ENCODE measurements at places on chromosomes 11 and 22.

- no peak for DNase-seq
Observed at GRCh38 chr11:30631148-30631547, 45.0 kb upstream of the MPPED2 start.

GRCh38 chr11:129163714-129164164, 28.4 kb downstream of the ARHGAP32 start:
- no peak for DNase-seq

DNA sequence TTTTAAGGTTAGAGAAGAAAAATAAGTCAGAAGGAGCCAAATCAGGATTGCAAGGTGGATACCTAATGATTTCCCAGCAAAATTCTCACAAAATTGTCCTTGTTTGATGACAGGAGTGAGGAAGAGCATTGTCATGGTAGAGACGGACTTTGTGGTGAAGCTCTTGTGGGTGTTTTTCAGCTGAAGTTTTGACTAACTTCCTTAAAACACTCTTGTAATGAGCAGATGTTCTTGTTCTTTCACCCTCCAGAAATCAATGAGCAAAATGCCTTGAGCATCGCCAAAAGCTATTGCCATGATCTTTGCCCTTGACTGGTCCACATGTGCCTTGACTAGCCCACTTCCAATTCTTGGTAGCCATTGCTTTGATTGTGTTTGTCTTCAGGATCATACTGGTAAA, 20.0 kb downstream of the CALCB start:
- DNase-seq: no peak

GRCh38 chr11:132519241-132519815, 1013.0 kb downstream of the OPCML start:
- DNase-seq: no peak

DNA sequence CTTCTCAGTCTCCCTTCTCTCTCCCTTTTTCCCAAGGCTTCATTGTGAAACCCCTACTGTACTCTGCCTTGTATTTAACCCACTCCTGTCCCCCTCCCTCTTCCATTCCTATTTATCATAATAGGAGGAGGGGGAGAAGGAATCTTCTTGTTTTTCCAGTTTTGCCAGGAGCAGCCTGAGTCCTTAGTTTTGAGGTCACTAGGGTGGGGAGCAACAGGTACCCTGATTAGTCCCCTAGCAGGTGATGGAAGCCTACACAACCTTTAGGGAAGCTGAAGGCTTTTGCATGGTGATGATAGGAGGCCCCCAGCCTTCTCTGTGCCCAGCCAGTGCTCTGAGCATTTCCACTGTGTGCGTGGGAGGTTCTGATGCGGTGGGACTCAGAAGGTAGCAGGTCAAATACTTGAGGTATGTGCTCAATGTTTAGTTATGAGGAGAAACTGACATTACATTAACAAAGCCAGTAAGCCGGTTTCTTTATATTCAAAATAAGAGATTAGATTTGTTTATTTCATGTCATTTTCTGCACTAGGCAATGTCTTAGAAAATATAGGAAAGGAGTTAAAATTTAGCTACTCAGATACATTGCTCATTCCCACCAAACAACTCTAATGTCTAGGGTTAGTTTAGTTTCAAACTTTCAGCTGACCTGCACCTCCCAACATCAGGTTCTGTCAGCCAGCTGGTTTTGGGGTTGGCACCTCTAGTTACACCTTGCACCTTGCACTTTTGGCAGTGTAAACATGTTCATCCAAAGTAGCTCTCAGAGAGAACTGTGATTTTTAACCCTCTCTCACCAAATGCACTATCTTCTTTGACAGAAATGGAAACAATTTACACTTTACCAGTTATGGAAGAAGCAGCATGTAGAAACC, 26.0 kb downstream of the PARVA start:
- no peak for DNase-seq

DNA sequence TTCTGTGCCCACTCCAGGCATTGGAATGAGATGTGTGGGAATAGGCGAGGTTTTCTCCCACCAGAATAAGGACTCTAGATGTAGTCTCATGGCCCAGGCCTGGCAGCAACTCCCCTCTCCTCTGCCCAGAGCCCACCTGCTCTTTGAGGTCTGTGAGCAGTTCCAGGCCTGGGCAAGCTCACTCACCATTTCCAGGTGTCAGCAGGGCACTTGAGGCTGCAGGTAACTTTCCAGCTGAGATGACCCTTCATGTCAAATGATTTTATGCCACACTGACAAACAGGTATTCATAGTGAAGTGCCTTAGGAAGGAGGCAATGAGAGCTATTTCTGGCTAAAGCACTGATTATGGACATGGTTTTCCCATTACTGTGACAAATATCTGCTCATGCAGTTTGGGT, 123.3 kb upstream of the CCDC90B start:
- DNase-seq: no peak

GRCh38 chr22:44718418-44718817, 16.4 kb downstream of the PRR5 start:
- no peak for DNase-seq

GRCh38 chr11:74014880-74015279, 6.0 kb upstream of the UCP3 start:
- DNase-seq: no peak

- DNase-seq: no peak
Observed at GRCh38 chr11:133955081-133955891, 1.5 kb downstream of the IGSF9B start.

- no peak for DNase-seq
Observed at GRCh38 chr11:118895093-118896039, 11.7 kb downstream of the CXCR5 start.

DNA sequence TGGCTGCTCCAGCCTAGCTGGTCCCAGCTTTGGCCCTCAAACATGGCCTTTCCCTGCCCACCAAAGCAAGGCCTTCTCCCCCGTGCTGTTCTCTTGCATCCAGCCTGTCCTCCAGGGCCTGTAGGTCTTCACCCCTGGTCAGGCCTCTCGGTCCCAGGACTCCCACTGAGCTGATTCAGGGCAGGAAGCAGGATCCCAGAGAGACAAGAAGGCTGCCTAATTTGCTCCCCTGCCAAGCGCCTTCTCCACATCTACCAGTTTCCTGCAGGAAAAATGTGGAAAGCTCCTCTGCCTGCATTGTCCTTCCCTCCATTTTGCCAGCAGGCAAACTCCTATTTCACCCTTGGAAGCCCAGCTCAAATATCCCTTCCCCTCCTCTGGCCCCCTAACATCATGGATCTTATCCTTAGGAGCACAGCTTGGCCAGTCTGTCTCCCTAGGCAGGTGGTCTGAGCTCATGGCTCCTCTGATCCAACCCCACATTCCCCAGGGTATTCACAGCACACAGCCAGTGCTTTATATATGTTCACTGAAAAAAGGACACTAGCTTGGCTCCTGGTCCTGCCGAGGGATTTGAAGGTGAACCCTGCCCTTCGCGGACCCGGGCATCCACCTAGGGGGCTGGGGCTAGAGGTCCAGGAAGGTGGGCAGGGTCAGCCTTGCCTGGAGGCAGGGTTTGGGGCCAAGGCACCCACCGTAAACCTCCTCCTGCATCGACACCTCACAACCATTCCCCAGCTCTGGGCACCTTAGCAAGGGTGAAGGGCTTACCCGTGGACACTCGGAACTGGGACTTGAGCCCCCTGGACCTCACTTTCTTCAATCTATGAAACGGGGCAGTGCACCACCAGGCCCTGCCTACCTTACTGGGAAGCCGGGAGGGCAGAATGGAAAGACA, 968 bp downstream of the RHBDD3 start:
- DNase-seq: no peak

DNA sequence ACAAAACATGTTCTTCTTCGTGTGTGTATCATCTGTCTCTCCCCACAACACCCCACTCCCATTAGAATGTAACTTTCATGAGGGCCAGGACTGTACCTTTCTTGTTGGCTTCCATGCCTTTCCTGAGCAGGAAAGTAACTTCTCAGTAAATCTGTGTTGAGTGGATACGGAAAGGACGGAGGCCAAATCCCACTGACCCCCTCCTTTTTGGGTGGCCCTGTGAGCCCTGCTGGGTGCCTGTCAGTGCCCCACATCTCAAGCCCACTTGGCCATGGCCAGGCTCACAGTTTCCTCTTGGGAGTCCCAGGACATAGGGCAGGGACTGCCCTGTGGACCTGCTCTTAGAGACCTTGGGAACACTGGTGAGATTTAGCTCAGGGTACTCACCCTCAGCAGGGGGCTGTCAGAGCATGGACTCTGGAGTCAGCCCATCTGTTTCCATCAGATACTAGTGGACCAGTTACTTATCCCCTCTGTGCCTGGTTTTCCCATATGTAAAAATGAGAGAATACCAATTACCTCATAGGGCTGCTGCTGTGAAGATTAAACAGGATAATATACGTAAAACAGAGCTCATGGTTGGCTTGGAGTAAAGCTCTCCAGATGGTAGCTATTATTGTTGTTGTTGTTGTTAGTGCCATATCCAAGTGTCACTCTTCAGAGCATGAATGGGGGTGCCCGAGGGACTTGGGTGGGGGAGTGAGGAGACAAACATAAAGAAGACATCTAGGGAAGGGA, 1.0 kb upstream of the C11orf96 start:
- DNase-seq: no peak

- DNase-seq: no peak
Observed at GRCh38 chr11:68961245-68961644, 19.5 kb downstream of the MRGPRD start.

DNA sequence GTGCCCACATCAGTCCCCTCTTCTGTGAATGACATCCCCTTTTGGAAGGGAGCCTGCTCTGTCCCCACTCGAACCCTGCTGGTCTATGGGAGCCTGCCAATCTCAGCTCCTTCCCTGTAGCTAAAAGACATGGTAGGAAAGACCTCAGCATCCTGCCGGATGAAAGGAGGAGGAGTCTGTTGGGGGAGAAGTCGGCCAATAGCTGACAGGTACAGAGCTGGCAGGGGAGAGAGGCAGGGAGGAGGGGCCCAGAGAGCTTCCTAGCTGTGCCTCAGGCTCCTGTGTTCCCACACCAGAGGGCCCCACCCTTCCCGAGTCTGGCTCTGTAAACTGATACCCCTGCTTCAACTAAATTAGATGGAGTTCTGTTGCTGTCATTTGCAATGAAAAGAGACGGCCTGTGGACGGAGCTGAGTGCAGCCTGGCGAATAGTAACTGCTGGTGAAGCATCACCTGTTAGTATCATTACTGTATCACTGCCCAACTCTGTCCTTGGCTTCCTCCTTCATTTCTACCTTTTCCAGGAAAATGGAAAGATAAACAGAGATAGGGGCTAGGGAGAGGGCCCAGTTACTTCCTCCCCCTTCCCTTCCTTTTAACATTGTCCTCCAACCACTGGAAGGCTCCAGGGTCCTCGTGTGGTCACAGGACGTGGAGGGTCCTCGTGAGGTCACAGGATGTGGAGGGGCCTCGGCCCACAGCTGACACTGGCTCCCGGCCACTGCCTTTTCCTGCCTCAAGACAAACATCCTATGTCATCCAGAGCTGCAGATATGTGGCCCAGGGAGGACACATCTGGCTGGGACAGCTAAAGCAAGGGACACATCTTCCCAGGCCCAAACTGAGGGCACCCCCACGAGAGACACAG, 15.1 kb downstream of the FXYD6 start:
- DNase-seq: no peak

DNA sequence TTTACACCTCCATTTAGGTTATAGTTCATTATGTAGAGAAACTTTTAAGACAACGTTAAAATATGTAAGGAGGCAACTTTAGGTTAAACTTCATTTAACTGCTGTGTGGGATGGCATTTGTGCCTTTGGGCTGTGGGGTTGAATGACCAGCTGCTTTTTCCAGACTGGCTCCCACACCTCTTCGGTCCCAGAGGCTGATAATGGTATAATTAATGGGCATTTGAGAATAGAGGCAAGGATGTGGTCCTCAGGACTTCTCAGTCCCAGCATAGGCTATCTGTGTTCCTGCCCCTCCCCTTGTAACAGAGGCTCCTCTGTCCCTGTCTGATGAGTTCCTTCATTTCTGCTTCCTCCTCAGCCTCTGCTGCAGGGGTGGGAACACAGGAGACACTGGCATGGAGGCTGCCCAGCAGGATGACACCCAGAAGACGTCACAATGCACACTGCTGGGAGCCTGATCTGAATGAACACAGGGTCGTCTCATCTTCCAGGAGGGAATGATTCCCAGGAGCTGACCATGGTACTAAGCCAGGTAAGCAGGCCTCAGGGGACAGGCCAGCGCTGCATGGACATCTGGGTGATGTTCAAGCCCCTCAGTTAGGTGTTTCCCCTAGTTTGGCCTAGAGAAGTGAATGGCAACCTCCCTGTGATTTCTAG, 17.1 kb upstream of the GNAZ start:
- DNase-seq: no peak

GRCh38 chr11:60193687-60194433, 11.0 kb upstream of the MS4A6A start:
- no peak for DNase-seq

GRCh38 chr11:69925366-69926196, 106.4 kb upstream of the FGF3 start:
- no peak for DNase-seq

- no peak for DNase-seq
Observed at GRCh38 chr11:117959438-117960149, 26.6 kb upstream of the IL10RA start.

DNA sequence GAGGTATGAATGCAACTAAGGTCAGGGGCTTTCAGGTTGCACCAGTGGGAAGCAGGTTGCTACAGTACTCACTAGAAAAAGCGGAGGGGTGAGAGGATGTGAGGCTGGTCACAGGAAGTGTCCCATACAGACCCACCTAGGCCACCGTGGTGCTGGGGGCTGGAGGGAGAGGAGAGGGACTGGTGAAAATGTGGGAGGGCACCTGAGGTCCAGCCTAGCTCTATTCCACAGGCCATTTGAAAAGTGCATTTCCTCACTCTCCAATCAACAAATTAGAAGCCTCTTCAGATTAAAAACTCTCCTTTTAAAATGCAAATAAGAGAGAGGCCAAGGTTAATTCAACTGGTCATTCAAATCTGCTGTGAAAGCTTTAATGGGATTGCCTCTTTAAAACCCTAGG, 38.6 kb upstream of the NCAM1 start:
- no peak for DNase-seq

DNA sequence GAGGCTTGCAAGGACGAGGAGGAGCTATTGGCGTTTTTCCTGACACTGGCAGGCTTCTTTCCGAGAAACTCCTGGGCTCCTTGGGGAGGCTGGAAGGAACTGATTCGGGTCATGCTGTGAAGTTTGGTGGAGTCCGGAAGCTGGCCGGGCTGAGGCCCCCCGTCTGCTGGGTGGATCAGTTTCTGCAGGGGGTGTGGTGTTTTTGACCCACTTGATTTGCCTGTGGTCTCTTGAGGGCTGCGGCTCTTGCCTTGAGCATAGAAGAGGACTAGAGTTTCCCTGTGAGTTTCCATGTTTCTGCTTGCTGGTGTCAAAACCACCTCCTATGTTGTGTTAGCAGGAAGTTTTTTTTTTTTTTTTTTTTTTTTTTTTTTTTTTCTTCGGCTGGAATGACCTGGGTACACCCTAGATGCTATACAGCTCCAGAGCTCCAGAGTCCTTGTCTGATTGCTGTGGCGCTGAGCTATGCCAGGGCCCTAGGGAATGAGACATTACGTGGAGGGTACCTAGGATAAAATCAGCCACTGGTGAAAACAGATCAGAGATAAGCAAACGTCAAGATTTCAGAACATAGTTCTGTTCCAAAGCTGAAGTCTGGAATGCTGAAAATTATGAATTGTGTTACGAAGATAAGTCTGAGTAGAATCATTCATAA, 728 bp downstream of the TBC1D22A start:
- no peak for DNase-seq

Measured in right renal pelvis (tissue), 4 donors.